Activated CD8-positive, alpha-beta memory T cell treated with anti-CD3 and anti-CD28 coated beads for 24 hours (primary cell): ENCODE measurements at places on chromosomes 13 and 19.

GRCh38 chr13:113747291-113747833 lies 11.7 kb upstream of the TMEM255B start:
- DNase-seq = no peak

GRCh38 chr19:46639358-46640182 lies 3.6 kb upstream of the GNG8 start:
- peak; percentile 68 for DNase-seq

GRCh38 chr19:8460516-8461298 lies 15.9 kb downstream of the HNRNPM start:
- no peak for DNase-seq

- peak; percentile 67 for DNase-seq
These were observed 24.1 kb downstream of the SHANK1 start for GRCh38 chr19:50695251-50696093.

DNA sequence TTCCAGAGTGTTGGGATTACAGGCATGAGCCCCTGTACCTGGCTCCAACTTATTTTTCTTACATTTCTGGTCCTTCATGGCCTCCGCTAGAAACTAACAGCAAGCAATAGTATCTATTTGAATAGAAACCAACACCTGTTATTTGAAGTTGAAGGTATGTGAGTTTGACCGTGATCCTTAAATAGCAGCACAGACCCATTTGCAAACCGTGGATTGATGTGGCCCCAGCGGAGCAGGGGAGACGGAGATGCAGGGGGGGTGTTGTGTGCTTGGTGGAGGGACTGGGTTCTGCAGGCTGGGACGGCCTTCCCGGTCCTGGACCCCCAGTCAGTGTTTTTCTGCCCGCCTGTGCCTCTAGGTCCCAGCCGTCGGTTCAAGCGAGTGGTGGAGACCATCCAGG lies 16.9 kb downstream of the TMEM150B start:
- DNase-seq = no peak

DNA sequence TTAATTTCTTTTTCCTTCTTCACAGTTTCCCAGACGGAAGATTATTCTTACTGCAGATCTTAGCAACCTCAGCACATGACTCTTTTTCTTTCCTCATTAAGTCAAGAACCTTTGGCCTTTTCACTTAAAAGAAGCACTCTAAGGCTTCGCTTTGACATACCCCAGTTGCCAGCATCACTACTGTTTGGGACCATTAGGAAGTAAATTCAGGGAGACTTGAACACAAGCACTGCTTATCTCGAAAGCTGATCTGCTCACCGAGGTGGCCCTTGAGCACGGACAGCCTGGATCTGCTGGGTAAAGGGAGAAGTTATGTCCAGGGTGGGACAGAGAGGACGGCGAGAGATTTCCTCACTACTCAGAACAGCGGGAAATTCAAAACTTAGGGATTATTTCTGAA lies 151.4 kb upstream of the RNF113B start:
- DNase-seq = no peak
